ENCODE measurements at places on chromosomes 16 and 17.
A peak's percentile ranks its signal among the peaks of the same experiment; 100 is the strongest.

- peak; percentile 82 for DNase-seq
Measured at GRCh38 chr17:19744922-19745757, 3.0 kb downstream of the ALDH3A1 start.

DNA sequence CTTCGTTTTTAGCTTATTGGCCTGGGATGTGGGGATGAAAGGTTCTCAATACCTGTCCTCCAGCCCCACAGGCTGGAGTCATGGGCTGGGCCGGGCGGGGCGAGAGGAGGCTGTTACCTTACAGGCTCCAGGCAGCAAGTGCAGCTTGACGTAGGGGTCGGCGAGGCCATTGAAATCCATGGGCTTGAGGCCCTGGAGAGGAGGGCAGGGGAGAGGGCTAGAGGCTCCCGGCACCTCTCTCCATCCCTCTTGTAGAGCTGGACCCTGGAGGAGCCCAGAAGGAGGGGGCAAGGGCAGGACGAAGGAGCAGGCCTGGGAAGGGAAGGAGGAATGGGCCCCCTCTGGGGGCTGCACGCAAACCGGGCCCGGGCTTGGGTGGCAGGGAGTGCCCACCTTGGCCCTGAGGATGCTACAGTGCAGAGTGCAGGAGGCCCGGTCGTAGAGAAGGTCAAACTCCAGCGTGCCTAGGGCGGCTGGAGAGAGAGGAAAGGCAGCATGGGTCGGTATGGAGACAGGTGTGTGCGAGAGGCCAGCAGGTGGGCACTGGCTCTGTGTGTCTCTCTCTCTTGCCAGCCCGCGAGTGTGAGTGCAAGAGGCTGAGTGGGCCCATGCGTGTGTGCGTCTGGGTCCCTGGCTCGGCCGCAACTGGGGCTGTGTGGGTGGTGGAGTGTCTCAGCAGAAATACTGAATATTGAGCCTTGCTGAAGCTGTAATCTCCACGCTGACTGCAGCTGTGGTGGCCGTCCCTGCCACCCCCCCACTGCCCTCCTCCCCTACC lies 1.6 kb downstream of the DOC2A start:
- no peak for DNase-seq

GRCh38 chr17:77542011-77542410 lies 401.2 kb downstream of the SEC14L1 start:
- DNase-seq, result no peak

GRCh38 chr16:1713933-1714332 lies 7.9 kb downstream of the MAPK8IP3 start:
- DNase-seq, result no peak

DNA sequence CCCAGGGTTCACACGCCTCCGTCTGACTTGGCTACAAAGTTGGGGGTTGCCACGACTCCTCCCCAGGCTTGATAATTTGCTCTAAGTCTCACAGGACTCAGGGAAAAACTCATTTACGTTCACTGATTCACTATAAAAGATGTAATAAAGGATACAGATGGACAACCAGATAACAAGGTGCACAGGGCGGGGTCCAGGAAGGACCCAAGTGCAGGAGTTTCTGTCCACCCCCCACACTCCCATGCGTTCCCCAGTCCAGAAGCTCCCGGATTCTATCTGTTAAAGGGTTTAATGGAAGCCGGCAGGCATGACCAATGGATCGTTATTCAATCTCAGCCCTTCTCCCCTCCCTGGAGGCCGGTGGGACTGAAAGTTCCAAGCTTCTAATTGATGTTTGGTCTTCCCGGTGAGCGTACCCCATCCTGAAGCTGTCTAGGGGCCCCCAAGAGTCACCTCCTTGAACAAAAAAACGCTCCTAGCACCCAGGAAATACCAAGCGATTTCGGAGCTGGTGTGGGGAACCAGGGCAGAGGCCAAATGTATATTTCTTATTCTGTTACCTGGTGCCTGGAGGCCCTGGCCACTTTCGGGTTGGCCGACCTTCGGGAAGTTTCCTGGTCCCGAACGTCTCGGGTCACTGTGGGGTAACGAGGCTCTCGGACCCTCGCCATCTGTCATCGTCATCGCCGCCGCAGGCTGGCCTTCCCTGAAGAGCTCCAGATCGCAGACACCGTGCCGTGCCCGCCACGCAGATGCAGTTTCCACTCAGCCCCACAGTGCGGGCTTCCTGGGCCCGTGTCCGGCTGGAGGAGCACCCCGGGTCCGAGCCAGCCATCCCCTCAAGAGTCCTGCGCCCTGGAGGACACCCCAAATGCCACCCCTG lies 13.5 kb upstream of the METRNL start:
- no peak for DNase-seq

GRCh38 chr17:37317867-37318266 lies 57.9 kb upstream of the C17orf78 start:
- DNase-seq, result no peak

DNA sequence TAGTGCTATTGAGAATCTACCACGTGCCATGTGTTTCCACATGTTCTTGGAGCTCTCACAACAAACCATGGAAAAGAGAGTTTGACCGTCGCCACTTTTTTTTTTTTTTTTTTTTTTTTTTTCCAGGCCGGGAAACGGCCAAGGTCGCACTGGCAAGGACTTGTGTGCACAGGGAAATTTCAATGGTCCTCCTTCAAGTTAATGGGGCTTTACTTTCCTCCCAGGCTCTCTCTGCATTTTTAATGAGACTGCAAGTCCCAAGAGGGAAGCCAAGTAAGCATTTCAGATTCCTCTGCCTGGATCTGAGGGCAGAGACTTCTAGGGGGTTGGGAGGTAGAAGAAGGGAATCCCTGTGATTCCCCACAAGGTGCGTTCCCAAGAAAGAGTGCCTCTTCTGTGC lies 94.7 kb upstream of the MPHOSPH6 start:
- no peak for DNase-seq

DNA sequence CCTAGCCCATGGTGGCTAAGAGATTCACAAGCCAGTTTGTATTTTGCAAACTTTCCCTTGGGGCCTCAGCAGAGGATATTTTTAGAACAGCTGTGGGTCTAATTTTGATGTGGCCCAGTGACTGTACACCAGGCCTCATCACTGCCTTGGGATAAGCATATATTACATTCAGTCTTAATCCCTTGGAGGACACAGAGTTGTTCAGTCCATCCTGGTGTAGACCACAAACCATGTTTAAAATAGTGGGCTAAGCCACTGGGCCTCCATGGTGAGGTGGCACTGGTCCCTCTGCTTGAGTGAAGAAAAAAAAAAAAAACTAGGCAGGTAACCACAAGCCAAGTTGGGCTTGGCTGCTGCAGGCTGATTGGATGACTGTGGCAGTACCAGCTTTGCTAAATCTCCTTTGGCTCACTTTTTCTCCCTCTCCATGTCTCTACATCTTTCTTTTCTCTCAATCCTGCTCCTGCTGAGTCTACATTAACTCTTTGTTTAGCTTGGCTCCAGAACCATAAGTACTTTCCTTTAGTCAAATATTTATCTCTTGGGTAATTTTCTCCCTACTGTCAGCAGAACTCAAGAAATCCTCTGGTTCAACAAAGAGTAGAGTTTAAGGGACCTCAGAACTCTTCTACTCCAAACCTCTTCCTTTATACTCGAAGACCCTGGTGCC lies 120.0 kb upstream of the TBX2 start:
- DNase-seq, result no peak

DNA sequence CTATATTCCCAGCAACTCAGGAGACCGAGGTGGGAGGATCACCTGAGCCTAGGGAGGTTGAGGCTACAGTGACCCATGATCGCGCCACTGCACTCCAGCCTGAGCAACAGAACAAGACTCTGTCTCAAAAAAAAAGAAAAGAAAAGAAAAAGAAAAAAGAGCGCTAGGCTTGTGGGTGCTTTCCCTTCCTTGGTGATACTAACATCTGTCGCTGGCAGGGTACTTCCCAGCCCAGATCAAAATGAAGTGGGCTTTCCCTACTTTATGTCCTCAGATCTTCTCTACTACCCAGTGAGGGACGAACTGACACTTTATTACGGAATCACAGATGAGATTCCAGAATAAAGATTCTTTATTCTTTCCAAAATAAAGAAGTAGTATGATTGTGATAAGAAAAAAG lies 103.8 kb upstream of the NOL11 start:
- no peak for DNase-seq

DNA sequence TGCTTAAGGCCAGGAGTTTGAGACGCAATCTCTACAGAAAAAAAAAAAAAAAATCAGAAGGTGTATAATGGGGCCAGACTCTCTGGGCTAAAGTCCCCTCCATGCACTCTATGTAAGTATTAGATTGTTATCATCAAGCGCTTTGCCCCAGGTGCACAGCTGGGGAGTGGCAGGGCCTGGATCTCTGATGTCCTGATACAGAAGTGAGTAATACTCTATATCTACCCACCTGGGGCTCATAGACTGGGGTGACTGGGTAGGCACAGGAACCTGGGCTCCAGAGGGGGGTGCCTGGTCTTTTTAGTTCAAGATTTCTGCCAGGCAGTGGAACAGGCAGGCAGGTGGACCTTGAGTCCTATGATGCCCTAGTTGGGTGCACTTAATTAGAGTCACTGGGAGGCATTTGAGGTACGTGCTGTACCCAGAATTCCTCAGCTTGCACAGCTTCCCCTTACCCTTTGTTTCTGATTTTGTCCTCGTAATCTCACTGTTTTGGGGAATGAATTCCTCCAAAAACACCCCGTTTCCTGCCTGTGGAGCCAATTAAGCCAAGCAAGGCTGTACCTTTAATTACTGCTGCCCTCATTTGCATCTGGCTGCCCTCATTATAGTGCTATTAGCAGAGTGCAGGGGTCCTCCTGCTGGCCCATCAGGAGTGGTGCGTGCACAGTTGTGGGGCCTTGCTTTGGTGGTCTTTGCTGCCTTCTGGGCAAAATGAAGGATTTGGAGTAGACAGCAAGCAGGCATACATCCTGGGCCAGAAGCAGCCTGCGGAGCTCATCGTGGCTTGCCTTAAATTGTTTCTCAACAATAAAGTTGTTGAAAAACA lies 239.0 kb downstream of the SNX29 start:
- DNase-seq, result no peak

DNA sequence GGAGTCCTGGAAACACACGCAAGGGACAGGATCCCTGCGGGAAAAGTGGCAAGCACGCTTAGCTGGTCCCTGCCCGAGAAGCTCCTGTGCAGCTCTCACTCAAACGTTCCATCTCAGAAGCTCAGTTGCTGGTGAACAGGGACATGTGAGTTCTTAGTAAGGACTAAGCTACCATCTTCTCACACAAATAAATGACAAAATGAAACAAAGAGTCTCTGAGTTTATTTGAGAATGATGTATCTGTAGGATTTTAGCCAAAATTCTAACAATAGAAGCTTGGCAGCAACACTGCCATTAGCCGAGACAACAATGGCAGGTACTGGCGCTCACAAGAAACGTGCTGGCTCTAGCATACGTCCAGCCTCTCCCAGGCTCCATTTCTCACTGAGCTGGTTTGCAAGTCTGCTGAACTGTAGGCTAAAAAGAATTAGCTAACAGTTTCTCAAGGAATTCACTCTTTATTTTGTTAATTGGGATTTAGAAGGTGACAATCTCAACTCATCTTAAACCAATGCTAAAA lies 90.2 kb downstream of the VPS53 start:
- no peak for DNase-seq

DNA sequence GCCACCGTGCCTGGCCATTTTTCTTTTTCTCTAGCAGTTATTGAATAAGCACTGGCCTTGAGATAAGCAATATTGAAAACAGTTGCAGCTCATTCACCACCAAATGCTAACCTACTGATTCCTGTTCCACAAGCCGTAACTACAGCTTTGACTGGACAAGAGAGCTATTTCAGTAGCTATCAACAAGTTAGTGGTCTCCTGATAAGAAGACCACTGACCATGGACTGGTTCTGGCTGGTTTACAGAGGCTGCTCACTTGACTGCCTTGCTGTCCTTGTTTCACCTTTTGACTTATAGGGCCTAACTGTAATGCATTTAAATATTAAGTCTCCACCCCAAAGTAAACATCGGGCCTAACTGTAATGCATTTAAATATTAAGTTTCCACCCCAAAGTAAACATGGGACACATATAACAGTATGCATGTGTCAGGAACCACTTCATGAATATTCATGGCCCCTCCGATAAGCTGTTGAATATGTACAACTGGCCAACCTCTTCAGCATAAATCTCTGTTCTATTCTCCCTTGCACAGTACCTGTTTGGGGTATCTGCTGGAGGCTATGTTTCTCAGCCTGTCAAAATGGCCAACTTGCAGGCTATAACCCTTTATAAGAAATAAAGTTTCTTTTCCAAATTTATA lies 94.1 kb downstream of the USP32 start:
- no peak for DNase-seq

- no peak for DNase-seq
Measured at GRCh38 chr17:66682283-66682682, 152.6 kb upstream of the CACNG5 start.

- peak; percentile 91 for DNase-seq
Measured at GRCh38 chr17:76191896-76192295, 48.4 kb downstream of the RNF157 start.

- DNase-seq, result peak; percentile 72
Measured at GRCh38 chr17:75031972-75032719, 14.6 kb downstream of the ATP5PD start.
